ENCODE measurements at places on chromosomes 4 and X.
A peak's percentile ranks its signal among the peaks of the same experiment; 100 is the strongest.

GRCh38 chrX:121831601-121832000, 784.2 kb downstream of the GLUD2 start:
- DNase-seq = no peak

GRCh38 chr4:109359040-109359646, 56.7 kb upstream of the COL25A1 start:
- DNase-seq = peak; percentile 23

- peak; percentile 75 for DNase-seq
These were observed 86.3 kb downstream of the EGF start for GRCh38 chr4:109998867-109999584.

GRCh38 chr4:8400632-8401325, 39.7 kb downstream of the ACOX3 start:
- DNase-seq = no peak

- no peak for DNase-seq
These were observed 80.8 kb downstream of the FGF16 start for GRCh38 chrX:77528034-77528433.

- DNase-seq = no peak
These were observed 269.1 kb downstream of the PCDH18 start for GRCh38 chr4:137263206-137263605.

DNA sequence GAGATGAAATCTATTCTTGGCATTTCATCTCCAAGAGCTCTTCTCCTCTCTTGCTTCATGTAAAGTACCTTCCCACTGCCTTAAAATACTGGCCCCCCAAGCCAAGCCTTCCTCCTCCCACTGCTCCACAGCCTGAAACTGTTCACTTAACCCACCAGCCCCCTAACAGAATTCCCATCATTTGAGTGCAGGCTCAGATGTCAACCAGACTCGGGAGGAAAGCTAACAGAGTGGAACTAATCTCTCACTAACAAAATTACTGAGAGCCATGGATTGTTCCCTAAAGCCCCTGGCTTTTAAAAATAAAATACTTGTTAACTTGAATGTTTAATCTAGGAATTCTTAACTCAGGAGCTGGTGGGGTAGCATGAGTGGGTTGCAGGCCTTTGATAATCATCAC, 7.1 kb upstream of the DCUN1D4 start:
- DNase-seq = no peak

DNA sequence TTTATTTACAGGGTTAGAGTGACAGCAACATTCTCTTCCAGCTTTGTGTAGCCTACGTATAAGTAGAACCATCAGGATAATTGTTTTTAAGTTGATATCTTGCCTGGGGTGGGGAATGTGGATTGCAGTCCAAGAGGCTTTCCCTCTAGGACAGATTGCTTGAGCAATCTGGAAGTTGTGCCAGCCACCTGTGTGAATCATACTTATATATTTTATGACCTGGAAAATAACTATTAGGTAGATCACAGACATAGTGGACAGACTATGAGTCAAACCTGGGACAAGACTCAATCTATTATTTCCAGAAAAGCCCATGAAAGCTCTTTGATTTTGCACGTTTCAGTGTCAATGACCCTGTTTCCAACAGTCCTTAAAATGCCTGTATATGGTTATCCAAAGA, 98.9 kb downstream of the TLL1 start:
- DNase-seq = no peak

DNA sequence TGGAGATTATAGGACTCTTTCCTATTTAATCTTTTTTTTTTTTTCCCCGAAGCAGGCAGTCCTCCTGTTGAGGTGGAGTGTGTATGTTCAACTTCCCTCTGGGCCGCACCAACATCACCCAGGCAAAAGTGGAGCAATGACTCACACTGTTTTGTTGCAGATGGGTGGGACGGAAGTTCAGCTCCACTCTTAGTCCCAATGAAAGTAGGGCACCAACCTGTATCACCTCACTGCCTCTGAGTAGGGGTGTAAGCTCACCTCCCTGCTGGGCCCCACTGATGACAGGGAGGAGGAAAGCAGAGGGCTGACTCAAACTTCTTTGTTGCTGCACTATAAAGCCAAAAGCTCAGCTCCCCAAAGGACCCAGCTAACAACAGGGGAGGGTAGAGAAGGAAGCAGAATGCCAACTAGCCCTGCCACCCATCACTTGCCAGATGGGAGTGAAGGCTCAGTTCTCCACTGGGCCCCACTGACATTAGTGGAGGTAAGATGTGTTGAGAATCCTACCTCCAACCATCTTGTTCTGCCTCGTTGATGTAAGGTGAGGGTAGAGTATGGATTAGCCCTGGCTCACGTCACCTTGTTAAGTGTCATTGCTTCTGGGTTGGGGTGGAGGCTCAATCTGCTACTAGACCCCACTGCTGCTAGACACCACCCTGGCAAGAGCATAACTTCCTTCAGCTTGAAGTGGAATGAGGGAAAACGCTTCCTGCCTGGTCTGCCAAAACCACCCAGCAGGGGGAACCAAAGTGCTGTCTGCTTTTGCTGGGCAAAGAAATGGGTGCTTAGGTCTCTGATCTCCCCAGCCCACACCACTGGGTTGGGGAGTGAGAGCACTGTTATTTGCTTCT, 14.1 kb downstream of the RPS6KA3 start:
- peak; percentile 78 for DNase-seq

DNA sequence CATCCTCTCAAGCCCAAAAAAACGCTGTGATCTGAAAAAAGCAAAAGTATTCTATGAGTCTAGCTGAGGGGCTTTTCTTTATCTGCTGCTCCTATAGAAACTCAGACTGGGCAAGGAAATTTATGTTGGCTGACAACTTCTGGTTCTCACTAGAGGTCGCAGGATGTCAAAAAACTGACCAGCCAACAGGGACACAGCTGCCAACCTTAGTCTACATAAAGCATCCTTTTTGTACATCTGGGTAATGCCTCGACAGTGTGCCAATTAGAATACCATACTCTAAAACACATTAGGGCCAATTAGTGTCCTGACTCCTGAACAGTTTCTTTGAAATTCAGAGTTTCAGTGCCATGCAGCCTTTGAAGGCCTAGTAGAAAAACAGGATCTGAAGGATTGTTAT, 8.8 kb upstream of the TLL1 start:
- DNase-seq = no peak

DNA sequence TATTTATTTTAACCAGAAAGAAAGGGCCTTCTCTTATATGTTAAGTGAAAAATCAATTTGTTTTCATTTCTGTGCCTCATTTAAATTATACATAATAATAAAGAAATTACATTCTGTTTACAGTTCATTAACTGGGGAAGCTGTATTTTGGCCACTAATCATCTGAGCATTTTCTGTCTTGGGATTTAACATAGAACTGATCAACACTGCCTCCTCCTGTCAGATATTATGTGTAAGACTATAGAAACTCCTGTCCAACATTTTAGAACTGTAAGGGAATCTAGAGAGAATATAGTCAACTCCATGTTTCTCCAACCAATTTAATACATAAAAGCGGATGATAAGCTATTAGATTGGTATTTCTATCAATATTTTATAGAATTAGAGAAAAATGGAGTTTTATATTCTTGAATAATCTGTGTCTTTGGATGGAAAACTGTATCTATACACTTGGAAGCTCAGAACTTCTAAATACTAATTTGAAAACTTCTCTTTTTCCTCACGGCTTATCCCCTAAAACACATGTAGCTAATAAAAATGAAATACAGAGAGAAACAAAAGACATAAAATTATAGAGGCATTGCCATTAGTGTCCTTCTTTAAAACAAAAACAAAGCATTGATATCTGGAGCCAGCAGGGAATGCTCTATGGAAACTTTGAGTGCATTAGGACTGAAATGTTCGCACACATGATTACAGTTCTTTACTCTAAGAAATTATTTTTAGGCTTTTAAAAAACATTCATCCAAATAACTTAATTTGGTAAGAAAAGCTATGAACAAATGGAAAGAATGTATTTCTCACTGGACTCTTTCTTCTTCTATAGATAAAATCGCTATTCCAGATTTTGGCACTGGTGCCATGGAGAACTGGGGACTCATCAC, 33.1 kb downstream of the ENPEP start:
- no peak for DNase-seq

- DNase-seq = no peak
These were observed 28.7 kb upstream of the ANTXR2 start for GRCh38 chr4:80101792-80102116.

- DNase-seq = peak; percentile 37
These were observed 29.2 kb downstream of the MSN start for GRCh38 chrX:65696613-65697012.

- DNase-seq = no peak
These were observed 29.5 kb upstream of the FGFR3 start for GRCh38 chr4:1763550-1764080.

- DNase-seq = no peak
These were observed 127.2 kb downstream of the NR3C2 start for GRCh38 chr4:148315049-148315448.

- no peak for DNase-seq
These were observed 9.8 kb upstream of the ACOT9 start for GRCh38 chrX:23752740-23753415.

GRCh38 chrX:41526925-41527324, 79.8 kb downstream of the NYX start:
- no peak for DNase-seq

DNA sequence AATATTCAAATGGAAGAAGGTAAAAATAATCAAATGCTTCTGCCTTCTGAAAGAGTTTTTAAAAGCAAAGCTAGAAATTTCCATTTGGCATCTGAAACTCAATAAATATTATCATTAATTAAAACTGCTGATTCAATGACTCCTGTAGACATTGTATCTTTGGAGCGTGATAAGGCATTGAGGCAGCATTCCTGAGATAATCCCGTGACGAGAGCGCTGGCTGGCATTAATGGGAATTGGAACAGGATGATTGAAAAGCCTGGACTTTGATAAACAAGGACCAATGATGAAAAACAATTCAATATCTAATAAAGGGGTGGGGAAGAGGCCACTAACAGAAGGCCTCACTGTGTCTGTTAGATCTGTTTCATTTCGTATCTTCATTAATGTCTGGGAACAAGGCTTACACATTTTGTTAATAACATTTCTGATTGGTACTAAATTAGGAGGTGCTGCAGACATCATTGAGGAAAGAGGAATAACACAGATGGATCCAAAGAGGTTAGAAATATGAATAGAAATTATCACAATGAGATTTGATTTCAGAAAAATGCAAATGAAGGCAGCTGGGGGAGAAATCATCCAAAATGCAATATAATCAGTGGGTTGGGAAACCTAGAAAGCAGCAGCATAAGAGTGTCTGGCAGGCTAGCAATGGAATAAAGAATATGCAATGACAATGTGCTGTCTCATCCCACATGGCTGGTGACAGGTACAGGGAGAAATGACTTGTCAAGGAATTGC, 102.3 kb downstream of the SCD5 start:
- DNase-seq = no peak

- no peak for DNase-seq
These were observed 56.2 kb upstream of the ADRA2C start for GRCh38 chr4:3709846-3710441.

- no peak for DNase-seq
These were observed 113.8 kb upstream of the PUDP start for GRCh38 chrX:7261672-7262332.

- DNase-seq = peak; percentile 68
These were observed at the start of gene DTHD1 for GRCh38 chr4:36281384-36282106. DTHD1 (plus strand) TSS chr4:36281616; CDS start chr4:36281759, 143 bp downstream.

- DNase-seq = no peak
These were observed 61.4 kb downstream of the BEX1 start for GRCh38 chrX:103002576-103002975.

DNA sequence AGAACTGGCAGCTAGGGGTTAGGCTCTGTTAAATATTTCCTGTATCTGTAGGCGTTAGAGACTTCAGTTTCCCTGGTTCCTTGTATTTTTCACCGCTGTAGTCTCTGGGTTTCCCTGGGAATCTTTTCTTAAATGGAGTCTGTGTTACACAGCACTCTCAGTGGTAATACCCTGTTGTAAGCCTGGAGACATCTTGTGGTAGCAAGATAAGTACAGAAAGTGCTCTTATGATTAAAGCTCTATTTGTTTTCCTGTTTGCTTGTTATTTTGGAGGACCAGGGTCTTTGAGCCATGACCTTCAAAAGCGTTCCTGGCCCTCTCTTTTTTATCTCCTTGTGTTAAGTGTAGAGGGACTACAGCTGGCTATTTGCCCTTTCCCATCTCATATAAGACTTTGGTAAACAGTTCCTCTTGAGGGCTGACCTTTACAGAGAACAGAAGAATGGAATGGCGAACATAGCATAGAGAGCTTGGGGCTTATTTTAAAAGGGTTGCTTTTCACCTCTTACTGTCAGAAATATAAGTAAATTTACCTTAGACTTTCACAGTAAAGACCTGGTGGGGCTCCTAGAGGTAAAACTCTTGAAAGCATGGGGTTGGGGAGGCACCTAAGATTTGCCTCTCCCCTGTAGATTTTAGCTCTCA, 782.5 kb downstream of the FAT4 start:
- no peak for DNase-seq

DNA sequence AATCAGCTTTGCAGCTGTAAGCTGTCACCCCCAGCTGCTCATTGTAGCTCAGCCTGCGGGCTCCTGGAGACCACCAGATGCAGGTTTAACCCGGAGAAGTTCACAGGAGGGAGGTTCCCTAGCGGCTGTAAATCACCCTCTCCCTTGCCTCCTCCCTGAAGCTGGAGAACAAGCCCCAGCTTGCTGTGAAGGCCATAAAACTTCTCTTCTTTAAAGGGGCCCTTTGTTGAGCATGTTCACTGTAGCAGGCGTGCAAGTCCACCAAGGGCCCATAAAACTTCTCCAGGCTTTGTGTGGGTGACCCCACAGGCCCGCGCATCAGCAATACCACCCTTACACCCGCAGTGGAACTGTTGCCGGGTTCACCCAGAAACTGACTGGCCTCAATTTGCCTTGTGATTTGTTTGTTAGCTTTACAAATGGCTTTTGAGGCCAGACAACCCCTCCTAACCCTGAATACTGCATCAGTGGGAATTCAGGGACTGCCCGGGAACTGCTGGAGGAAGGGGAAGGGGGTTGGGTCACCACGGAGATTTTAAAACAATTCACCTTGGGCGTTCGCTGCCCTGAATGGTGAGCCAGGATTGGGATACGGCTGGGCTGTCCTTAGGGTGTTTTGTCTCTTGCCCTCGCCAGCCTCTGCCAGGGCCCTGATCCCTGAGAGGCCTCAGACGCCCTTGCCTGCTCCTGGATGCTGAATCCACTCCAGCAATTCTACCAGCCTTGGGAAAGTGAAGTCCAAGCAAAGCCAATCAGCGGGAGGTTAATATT, 49.5 kb upstream of the ATP6AP2 start:
- no peak for DNase-seq

DNA sequence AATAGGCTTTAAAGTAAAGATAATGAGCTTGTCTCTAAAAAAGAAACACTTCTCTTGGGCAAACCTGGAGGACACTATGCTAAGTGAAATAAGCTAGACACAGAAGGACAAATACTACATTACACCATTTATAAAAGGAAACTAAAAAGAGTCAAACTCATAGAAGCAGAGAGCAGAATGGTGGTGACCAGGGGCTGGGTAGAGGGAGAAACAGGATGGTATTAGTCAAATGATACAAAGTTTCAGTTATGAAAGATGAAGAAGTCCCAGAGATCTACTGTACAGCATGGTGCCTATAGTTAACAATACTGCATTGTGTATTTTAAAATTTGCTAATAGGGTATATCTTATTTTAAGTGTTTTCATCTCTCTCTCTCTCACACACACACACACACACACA, 28.5 kb downstream of the ACSL4 start:
- DNase-seq = no peak

Data from CD4-positive, alpha-beta T cell treated with Interleukin-12 subunit alpha and Interleukin-12 subunit beta, for 1 hour (primary cell).